Endodermal cell (in vitro differentiated cells): ENCODE measurements at places on chromosomes 5 and 9.

DNA sequence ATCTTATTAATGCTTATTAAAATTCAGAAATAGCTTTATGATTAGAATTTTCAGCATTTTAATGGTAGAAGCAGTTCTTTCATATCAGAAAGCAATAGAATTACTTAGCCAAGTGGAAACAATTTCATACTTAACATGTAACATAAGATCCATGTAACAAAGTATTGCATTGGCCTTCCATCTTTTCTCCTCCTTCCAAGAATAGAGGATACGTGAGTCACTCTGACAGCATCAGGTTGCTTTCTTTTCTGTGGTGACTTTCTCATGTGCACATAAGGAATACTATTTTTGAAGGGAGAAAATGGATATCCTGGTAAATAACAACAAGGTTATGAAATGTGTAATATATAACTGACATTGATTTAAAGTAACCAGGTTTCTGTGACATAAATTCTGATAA is 272.2 kb downstream of the ANXA1 start:
- DNase-seq, result no peak

DNA sequence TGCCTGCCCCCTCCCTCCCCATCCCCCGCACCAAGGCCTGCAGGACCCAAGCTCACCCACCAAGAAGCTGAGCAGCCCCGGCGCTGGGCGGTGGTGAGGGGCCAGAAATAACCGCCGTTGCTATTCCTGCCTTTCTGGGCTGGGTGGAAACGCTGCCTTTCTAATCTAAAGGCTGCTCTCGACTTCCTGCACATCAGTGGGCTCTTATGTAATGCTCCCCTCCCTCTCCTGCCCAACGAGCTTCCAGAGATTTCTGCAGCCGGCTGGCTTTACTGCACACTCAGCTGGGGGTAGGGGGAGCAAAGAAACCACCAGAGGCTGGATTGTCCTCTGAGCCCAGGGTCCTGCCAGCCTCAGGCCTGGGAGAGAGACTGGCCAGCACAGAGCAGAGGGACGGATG is 6.9 kb upstream of the EGR1 start:
- no peak for DNase-seq

- no peak for DNase-seq
These were observed 13.9 kb downstream of the ALDOB start for GRCh38 chr9:101421653-101422065.

- DNase-seq, result no peak
These were observed 37.6 kb downstream of the TMEM245 start for GRCh38 chr9:109082091-109082620.

DNA sequence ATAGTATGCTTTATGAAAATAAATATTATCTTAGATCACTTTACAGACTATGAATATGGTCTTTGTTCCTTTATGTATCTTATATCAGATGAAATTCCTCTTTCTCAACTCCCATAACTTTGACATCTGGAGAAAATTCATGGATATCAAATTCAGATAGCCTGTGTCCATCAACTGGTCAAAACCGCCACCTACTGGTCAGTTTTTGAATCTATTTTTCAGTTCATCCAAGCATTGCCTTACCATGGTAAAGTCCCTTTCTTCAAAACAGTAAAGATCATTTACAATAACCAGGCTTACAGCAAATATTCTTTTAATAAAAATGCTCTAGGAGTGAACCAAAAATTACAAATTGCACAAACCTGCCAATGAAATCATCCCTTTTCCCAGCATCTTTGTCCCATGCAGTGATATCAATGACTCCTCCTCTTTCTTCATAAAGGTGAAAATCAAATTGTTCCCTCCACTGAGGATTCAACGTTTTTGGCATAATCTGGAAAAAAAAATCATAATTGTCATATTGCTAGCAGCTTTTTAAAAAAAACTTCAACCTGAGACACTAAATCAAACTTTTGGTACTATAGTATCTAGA is 290.5 kb downstream of the SLF1 start:
- no peak for DNase-seq

DNA sequence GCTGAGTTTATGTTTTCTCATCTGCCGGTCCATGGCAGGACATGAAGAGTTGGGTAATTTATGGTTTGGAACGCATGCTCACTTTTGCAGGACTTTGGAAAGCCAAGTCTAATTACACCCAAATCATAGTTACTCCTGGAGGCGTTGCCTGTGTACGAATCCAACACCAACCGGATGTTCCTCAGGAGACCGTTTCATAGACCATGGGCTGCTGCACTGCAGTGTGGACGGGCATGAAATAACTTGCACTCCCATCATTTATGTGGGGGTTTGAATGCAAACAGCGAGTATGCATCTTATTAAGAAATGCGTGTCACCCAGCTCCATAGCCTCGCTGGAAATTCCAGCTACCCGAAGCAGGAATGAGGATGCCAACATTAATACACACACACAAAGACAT is 96.1 kb upstream of the IRX2 start:
- DNase-seq, result no peak

GRCh38 chr5:135079760-135080159 is 45.7 kb upstream of the PITX1 start:
- DNase-seq, result no peak

- DNase-seq, result no peak
These were observed 99.8 kb upstream of the SSBP2 start for GRCh38 chr5:81850501-81851357.

DNA sequence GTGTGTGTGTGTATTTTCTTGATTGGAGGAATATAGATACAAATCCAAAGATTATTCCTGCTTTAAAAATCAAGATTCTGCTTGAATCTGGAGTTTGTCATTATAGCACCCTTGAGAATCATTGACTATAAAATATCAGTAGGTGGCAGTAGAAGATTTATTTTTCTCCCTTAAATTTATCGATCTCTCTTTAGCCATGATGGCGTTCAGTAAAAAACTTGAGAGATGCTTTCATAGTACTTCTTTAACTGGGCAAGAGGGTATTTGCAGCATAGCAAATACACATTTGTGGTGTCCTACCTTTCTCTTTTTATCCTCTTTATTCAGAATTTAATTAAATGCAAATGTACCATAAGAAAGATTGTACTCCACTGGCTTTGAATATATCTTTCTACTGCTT is 307.7 kb downstream of the ADGRV1 start:
- DNase-seq, result no peak

- DNase-seq, result no peak
These were observed 322.3 kb upstream of the EDIL3 start for GRCh38 chr5:84706678-84707641.

- DNase-seq, result no peak
These were observed 11.8 kb downstream of the HK3 start for GRCh38 chr5:176887252-176887849.

GRCh38 chr5:132848270-132848669 is 17.8 kb upstream of the SHROOM1 start:
- DNase-seq, result peak; percentile 12

GRCh38 chr9:128634111-128634510 is 22.5 kb downstream of the DYNC2I2 start:
- no peak for DNase-seq

- DNase-seq, result no peak
These were observed 39.9 kb downstream of the COL15A1 start for GRCh38 chr9:98983295-98984268.

DNA sequence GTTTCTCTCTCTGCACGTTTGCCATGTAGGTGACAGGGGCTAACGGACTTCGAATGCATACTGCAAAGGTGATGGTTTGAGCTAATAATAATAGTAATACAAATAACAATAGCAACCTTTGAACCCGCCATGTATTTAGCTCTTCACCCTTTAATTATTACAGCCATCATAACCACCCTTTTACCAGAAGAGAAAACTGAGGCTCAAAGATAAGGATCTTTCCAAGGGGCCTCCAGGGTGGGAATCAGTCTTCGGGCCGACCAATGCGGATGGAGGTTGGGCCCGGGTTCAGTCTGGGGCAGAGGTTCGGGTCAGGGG is 494 bp downstream of the CDKN2AIPNL start:
- DNase-seq, result no peak

DNA sequence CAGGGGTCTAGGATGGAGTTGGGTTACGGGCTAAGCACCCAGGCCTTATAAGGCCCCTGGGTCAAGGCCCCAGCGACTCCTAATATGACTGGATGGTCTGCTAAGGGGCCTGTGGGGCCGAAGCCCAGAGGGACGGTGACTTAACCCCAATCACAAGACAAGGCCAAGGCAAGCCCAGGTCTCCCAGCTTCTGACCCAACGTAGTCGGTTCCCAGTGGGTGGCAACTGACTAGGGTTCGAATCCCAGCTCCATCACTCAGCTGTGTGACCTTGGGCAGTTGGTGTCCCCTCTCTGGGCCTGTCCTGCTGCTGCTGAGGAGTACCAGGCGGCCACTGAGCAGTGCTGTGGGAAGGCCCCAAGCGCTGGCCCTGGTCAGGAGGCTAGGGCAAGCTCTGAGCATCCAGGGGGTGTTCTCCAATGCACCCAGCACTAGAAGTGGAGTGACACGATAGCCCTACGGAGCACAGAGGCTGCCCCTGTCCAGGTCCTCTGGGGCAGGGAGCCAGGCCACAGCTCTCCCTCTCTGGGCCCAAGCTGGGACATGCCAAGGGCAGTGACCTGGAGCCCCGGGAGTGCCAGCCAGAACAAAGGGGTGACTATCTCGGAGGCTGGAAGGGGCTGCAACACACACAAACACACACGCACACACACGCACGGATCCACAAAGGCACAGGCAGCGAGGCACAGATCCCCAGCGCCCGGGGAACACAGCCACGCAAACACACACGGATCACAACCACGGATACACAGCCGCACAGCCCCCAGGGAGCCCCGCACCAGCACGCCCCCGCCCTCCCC is 512 bp downstream of the AK1 start:
- DNase-seq, result no peak

DNA sequence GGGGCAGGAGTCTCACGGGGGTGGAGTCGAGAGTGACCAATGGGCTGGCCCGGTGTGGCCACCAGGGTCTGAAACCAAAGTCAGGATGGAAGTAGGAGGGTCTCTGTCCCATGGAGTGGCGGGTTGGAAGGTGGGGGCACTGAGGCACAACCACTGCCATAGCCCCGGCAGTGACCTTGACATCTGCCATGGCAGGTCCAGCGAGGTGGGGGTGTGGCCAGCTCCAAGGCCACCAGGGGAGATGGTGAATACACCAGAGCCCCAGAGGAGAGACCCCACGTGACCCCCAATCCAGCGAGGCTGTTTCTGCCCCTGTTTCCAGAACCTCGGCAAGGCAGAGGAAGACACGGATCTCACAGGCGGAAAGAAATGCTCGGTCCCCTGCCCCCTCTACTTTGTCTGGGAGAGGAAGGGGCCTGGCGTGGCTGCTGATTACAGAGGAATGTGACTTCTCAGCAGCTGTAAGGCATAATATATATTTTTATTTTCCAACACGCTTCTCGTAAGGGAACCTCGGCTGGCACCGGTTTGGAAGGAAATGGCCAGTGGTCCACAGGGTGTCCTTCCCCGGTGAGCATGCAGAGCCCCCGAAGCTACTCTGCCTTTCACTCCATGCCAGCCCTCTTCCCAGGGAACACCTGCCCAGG is 105.7 kb upstream of the SARDH start:
- no peak for DNase-seq

DNA sequence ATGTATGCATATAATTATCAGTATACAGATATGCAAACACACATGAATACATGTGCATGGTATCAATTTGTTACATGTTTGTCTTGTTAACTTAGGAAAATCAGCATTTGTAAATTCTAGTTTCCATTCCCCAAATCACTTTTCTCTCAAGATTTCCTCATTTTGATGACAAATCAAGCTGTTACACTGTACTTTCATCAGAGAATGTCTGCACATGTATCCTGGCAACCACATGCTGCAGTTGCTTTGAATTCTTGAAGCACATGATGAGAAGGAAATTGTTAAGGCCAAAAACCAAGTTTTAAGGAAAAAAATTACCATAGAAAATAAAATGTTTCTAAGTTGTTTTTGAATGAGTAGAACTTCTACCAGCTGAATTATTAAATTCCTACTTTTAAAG is 1834.5 kb downstream of the EFNA5 start:
- no peak for DNase-seq

DNA sequence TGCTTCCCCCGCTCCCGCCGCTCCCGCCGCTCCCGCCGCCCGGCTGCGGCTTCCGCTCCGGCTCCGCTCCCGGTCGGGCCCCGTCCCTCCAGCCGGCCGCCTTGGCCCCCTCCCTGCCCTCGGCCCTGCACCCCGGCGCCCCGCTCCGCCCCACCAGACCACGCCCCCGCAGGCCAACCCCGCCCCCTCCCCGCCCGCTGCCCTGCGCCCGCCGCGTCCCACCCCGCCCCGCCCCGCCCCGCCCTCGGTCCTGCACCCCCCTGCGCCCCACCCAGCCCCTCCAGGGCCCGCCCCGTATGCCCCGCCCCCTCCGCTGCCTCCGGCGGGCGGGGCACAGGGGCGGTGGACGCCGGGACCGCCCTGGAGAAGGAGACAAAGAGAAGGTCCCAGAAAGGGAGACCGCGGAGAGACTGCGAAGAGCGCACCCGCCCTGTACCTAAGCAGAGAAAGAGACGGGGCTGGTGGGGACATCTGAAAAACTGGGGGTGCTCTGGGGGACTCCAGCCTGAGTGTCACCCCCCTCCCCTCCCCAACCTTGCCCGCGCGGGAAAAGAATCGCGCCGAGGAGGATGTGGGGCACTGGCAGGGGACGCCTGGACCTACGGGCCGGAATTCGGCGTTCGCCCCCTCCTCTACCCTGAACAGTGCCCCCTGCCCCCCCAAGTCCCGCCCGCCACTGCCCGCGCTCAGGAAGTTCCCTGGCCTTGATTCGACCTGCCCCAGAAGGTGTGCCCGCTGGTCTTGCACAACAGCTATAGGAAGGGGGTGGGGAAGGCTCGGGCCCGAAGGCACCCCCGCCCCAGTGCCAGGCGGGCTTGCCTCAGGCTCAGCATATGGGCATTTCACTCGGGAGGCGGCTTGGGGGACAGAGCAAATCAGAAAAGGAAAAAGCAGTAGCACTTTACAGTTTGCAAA is 42.8 kb upstream of the STXBP1 start:
- DNase-seq, result peak; percentile 96

GRCh38 chr5:138819081-138819480 is 56.1 kb downstream of the LRRTM2 start:
- DNase-seq, result no peak
